Left hindlimb (tissue), 1 donor: ENCODE measurements at places on chromosomes 4 and X.

DNA sequence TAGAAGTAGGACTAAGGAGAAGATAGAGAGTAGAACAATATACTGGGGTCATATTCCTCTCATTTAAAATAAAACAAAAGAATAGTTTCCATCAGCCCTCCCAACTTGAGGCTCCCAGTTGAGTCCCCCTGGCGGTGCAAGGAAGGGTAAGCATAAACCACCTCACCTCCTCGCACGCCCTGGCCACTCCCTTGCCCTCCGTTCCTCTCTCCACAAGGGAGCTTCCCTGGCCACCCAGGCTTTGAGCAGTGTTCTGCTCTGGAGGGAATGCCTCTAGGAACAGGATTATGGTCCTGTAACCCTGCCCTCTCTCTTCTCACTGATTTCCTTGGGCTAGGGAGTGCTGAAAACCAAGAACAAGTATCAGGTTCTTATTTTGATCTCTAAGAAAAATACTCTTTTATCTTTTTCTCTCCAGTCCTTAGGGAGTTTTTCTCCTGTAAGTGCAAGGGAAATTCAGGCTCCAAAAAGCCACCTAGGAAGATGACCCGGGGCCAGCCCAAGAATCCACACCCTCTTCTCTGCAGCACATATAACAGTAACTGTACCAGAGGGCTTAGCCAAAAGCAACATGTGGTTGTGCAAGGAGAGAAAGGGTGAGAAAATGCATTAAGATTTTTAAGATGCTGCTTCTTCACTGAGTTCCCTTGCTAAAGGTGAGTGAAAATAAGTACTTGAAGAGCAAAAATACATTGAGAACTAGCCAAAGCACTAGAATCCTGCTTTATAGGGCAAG is 69.9 kb downstream of the USP38 start:
- DNase-seq, result no peak

- no peak for DNase-seq
Observed at GRCh38 chrX:141903400-141904155, at the start of gene MAGEC1. Gene MAGEC1, plus strand, starts transcription at chrX:141903894. Its CDS starts 1,179 bp downstream, at chrX:141905073.

GRCh38 chr4:40150932-40151331 is 45.9 kb upstream of the RHOH start:
- DNase-seq, result no peak

DNA sequence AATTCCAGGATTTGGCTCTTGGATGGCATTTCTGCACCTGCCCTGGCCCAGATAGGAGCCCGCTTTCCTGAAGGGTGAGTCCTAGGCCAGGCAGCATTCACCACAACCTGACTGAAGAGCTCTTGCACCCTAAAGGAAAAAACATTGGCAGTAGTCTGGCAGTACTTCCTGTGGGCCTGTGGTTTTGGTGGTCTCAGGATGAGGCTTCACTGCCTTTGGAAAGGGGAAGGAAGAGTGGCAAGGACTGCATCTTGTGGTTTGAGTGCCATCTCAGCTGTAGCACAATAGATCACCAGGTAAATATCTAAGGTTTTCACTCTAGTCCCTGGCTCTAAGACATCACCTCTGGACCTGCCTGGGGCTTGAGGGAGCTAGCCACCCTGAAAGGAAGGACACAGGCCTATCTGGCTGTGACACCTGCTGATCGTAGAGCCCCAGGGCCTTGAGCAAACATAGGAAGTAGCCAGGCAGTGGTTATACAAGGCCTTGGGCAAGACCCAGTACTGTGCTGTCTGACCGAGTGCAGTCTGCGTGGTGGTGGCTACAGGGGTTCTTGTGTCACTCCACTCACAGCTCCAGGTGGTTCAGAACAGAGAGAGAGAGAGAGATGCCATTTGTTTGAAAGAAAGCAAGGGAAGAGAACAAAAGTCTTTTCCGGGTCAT is 28.5 kb upstream of the PRRG1 start:
- no peak for DNase-seq

GRCh38 chr4:131054489-131055019 is 1958.6 kb downstream of the C4orf33 start:
- no peak for DNase-seq

DNA sequence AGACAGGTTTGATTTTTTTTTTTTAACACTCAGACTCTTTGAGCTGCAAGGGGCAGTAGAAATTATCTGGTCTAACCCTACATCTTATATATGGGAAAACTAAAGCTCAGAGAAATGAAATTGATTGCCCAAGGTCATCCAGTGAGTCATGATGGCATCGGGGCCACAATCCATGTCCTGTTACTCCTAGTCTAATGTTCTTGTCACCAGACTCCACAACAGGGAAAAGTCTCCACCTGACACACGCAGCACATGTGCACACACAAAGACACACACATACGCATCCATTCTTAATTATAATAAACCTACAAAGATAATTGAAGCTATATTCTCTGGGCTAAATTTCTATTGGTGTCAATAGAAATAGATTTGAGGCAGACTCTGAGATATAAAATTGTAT is 48.4 kb downstream of the GPC3 start:
- DNase-seq, result no peak

GRCh38 chrX:44914532-44915198 is 41.7 kb downstream of the KDM6A start:
- no peak for DNase-seq

- DNase-seq, result no peak
Observed at GRCh38 chrX:131675596-131676194, 131.8 kb downstream of the OR13H1 start.
